ENCODE measurements at places on chromosomes 11 and 22.

DNA sequence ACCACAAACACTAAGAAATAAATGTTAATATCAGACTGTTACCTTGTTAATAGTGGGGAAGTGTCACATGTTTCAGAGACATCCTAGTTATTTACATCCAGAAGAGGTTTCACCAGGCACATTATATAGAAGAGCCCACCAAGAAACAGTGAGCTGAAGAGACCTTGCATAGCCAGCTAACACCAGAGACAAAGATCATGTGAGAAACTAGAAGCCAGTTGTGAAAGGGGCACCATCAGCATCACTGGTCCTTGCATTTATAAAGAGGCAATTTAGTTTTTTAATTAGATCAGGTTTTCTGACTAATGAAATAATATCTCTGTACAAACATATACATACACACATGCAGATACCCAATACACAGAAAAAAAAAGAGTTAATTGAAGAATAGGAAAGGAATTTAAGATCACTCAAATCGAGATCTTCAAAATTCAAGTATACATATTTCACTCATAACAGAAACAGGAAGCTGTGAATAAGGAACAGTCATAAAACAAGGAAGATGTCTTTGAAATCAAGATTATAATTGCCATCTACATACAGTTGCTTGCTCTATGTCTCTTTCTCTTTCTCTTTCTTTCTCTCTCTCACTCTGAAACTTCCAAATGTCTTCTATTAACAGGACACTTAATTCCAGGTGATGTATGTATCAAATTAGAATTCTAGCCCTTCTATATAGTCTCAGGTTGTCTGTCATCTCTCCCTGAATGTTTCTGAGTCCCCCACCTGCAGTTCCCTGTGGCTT, 348.7 kb downstream of the ETS1 start:
- DNase-seq, result no peak

DNA sequence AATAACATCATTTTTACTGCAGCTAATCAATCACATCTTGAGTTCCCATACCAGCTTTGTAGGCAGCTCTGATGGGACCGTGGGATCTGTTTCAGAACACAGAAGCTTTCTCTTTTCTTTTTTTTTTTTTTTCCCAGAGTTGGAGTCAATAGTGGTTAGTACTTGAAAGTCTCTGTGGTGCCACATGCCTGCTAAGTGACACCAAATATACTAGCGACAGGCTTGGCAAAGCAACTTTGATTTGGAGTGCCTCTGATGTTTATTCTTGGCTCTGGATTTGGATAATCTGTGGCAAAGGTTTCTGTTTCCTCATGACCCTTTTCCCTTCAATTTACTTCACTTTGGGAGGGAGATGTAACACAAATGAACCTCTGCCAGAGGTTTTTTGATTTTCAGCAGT, 681.4 kb upstream of the TENM4 start:
- DNase-seq, result no peak

- DNase-seq, result no peak
These were observed 5.7 kb downstream of the LRFN4 start for GRCh38 chr11:66862559-66863037.

- no peak for DNase-seq
These were observed 114.8 kb downstream of the FAM76B start for GRCh38 chr11:95674657-95675358.

GRCh38 chr11:134554861-134555260, 142.8 kb upstream of the B3GAT1 start:
- DNase-seq, result no peak

GRCh38 chr11:36126678-36127077, 162.5 kb downstream of the COMMD9 start:
- DNase-seq, result no peak

DNA sequence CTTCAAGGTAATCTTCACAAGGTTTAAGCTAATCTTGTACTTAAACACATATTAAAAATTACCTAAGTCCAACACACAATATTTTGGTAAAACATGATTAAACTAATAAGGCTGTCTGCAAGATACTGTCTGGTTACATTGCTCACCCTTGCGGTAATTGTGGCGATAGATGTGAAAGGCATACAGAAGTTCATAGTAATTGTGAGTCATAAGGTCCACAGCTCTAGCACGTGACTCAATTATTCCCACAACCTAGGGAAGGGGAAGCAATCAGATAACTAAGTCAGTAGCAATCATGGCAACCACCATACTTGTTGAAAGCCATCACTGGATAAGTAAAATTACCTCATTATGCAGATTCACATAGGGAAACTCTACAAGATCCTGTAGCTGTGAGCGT, 30.5 kb upstream of the FNBP4 start:
- DNase-seq, result no peak

- DNase-seq, result no peak
These were observed 18.5 kb downstream of the SLC35F2 start for GRCh38 chr11:107840129-107840484.

- no peak for DNase-seq
These were observed 49.1 kb downstream of the ARHGAP8 start for GRCh38 chr22:44801476-44801875.

GRCh38 chr11:113881856-113882255, 6.5 kb upstream of the USP28 start:
- no peak for DNase-seq

All from esophagus squamous epithelium (tissue), 5 donors.